Calu3 (cell line): ENCODE measurements at places on chromosomes 11 and 22.

GRCh38 chr22:19480173-19480568, 451 bp downstream of the CDC45 start:
- peak; percentile 13 for DNase-seq

- DNase-seq, result no peak
Observed at GRCh38 chr11:2961080-2961479, 31.0 kb downstream of the NAP1L4 start.

DNA sequence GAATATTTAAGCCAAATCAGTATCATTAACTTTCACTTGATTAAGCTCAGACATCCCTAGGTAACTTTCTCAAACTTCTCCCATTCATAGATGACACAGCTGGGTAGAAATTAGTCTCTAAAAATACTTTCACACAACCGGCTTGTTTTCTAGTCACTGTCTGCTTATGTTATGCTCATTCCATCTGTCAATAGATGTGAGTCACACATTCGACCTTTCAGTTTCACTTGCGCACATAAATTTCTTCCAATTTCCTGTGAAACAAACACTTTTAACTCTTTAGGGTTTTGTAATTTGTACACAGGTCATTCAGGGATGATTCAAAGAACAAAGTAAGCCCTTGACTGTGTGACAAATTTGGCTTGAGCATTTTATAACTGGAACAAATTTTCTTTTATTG, 723.0 kb downstream of the KCNA4 start:
- no peak for DNase-seq

DNA sequence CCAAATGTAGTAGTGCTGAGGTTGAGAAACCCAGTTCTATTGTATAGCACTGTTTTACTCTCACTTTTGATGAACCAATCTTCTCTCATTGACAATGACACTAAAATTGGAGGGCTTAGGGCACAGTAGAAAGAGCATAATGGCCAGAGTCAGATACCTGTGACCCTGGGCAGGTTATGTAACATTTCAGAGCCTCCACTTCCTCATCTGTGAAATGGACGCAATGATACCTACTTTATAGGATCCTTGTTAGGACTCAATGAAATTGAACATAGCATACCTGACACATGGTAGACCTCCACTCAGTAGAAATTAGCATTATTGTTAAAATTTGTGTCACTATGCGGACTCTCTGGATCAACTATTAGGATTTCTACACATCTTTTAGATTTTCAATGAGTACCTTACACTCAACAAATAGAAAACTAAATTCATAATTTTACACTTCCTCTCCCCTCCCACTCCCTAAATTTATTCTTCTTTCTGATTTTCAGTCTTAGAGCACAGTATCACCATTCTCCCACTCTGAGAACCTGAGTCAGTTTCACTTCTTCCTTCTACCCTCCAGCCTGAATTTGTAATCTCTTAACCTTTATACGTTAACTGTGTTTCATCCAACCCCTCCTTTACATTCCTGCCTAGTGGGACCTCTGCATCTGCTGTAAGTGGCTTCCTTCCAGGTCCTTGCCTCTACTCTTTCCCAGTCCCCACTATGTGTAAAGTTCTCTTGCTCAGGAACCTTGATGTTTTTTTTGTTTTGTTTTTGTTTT, 78.3 kb downstream of the MICAL2 start:
- DNase-seq, result no peak

DNA sequence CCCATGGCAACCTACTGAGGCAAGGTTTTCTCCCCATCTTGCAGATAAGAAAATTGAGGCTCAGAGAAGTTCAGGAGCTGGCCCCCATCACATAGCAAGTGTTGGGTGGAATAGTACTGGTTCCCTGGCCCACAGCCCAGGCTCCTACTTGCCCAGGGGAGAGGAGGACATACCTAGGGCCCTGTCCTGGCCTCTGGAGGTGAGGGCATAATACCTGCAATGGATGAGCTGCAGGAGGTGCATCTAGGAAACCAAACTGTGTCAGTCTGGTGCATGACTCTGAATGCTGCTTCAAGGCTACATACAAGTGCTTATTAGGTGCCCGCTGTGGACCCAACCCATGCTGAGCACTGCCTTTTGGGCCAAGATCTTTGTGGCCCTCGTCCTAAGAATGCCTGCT, 40.0 kb upstream of the TPBGL start:
- no peak for DNase-seq

DNA sequence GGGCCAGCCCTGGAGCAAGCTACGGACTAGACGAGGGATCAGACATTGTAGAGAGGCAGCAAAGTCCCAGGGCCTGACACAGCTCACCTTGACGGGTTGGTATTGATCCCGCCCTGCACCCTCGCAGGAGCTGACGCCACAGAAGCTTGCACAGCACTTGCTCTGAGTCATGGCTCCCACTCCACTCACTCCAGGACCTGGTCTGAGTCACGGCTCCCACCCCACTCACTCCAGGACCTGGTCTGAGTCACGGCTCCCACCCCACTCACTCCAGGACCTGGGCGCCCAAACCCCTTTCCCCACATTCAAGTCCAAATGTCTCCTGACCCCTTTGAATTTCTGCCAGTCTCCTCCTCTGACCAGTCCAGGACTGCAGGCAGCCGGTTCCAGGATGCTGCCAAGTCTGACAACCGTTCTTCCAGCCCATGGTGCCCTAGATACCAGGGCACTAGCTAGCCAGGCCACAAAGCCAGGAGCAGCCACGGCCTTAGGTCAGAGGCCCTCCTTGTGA, 6.0 kb upstream of the PNPLA5 start:
- DNase-seq, result peak; percentile 33

- no peak for DNase-seq
Observed at GRCh38 chr22:32073823-32074380, 30.8 kb downstream of the SLC5A1 start.

GRCh38 chr11:31199378-31199777, 170.2 kb downstream of the DCDC1 start:
- DNase-seq, result no peak

- no peak for DNase-seq
Observed at GRCh38 chr11:65503949-65504673, 5.3 kb downstream of the MALAT1 start.

DNA sequence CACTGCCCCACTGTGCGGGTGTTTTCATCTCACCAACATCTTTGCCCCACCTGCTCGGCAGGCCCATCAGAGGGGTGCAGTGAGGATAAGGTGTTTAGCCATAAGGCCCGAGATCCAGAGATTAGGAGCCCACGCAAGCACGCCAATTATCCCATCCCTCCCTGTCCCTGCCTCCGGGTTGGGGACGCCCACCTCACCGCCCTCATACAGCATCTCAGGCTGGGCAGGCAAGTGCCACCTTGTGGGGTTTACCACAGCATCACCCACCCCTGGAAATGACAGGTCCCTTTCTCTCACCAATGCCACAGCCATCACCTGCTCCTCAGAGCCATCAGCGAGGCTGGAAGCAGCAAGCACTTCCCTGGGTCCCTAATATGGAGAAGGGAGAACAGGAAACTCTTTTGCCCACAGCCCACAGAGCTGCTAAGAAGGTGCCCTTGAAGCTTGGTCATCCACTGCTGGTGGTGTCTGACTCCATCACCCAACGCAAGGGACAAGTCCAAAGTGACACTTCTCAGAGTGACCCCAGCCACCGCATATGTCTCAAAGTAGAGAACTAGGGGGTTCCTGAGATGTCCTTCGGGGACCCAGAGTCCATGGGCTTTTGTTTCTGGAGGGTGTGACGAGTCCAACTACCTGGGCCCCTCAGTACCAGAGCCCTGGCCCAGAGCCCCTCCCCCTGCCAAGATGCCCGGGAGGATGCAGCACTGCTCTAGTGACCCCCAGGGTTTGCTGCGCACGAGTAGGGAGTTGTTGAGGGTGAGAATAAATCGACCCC, 15.8 kb downstream of the VPS37C start:
- DNase-seq, result no peak

GRCh38 chr22:25754527-25755202, 12.7 kb downstream of the MYO18B start:
- no peak for DNase-seq

DNA sequence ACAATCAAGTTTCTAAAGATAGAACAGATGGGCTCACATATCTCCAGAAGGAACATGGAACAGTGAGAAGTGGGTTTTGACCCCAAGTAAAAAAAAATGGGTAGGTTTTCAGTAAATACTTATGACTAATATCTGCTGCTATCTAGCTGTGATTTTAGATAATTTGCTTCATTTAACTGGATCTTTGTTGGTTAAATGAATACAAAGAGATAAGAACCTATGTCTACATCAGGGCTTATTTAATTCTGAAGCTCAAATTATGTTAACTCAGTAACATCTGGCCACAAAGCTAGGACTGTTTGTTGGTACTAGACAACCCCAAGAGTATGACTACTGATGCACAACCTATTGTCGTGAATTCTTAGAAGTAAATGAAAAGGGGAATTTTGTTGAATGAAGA, 144.4 kb upstream of the SESN3 start:
- DNase-seq, result no peak

DNA sequence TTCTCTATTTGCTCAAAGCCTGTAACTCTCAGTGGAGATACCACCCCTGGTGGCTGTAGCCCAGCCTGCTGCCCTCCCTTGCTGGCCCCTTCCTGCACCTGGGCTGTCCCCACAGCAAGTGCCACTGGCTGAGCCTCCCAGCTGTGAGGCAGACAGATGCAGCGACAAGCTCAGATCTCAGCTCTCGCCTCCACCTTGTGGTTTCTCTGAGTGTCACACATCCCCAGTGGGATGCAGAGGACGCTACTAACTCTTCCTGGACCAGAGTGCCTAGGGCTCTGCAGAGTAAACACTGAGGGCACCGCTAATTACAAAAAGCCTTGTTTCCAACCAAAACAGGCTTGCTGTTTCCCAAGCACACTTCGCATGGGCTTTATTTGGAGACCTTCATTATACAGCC, 8.9 kb downstream of the YPEL1 start:
- no peak for DNase-seq

DNA sequence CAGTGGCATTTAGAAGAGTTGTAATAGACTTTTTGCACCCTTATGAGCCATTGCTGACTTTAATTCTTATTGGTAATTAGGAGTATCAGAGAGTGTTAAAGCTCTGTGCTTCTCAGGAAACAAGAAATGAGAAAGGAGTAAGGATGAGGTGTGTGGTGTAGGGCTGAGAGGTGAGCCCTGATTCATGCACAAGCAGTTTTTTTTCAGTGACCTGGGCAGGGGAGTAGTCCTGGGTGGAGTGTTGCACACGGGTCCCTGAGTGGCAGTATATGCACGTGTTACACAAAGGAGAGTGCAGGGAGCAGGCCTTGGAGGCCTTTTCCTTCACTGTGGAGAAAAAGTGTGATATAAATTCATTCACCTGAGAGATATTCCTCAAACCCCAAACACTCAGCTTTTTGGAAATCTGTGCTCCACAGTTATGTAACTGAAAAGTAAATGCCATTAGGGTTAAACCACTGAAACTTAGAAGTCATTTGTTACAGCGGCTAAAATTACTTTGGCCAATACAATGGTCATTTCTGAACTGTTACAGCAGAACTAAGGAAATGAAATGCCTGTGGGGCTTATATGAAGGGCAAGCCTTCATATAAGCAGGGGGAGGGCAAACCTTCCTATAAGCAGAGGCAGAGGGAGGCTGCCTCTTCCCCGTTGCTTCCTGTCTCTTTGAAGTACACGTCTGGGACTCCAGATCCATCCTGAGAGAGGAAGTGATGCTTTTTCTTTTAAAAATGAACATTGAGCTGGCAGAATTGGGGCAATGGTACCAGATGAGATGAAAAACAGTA, 62.6 kb upstream of the OLFML1 start:
- no peak for DNase-seq

GRCh38 chr22:25060522-25061071, 108.1 kb downstream of the KIAA1671 start:
- no peak for DNase-seq

DNA sequence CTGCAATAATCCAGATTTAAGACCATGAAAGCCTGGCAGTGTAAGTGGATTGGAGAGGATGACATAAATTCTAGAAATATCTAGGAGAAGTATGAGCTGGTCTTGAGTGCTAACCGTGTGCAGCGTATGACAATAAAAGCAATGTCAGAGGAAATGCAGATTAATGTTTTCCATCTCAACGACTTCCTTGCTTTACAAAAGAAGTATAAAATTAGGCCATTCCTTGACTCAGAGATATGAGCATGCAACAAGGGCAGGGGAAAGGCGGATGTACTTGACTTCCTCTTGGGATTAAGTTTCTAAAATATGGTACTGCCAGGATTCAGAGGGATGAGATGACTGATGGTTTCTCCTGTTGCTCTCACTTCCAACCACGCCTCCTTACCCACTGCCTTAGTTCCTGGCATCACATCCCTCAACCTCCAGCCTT, 32.3 kb downstream of the ADAMTS15 start:
- no peak for DNase-seq

DNA sequence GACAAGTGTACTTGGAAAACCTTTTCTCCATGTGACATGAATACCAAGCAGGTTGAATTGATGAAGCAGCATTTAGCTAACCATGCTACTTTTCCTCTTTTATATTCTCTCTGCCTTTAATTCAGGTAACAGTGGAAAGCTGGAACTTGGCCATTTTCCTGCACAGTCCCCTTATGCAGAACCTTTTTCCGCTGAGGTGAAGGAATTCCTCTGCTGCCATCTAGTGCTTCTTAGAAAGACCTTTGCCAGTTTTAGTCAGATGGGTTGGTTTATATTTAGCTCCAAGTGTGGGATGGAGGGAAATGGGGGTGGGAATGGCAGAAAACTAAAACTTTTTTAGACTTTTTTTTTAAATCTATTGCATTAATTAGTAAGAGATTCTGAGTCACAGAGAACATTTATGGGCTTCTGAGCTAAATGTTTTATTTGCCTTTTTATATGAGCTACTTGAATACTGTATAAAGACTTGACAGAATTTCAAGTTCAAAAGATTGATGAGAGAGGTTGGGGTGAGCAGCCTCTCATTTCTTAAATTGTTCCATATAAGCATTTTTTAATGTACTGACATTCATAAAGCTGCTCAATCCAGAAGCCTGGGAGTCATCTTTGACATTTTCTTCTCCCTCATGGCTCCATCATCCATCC, 153.9 kb upstream of the ZC3H12C start:
- peak; percentile 21 for DNase-seq

GRCh38 chr11:128876133-128876650, 9.1 kb upstream of the KCNJ1 start:
- no peak for DNase-seq

GRCh38 chr11:8261291-8261690, 2.4 kb downstream of the LMO1 start:
- DNase-seq, result no peak

DNA sequence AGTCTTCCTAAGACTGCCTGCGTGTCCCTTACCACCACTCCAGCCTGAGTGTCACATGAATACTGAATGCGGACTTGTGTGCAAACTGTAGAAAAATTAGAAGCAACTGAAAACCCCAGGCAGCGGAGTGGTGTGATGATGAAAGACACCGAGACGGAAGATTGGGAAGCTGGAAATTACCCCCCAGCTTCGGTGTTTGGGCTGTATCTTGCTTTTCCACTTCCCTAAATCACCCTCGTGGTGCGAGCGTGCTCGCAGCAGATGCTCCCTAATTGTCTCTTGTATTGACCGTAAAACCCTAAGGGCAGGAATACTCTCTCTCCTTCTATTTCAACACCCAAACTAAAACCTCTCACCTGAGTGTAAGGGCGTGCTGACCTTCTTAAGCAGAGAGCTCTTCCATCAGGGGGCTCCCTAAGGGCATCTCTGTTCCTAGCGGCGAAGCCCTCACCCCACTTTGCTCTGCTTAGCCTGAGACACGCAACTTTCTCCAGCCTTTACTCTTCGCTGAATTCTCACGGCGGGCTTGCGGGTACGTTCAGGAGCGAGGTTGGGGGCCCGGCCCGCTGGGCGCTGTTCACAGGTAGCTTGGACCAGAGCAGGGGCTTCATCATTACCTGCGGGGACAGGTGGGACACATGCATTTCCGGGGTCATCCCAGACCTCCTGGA, 62.4 kb downstream of the CRYBB2 start:
- DNase-seq, result no peak
